ENCODE measurements at places on chromosomes 5 and 9.

GRCh38 chr5:2021484-2022176 lies 138.9 kb upstream of the IRX4 start:
- no peak for DNase-seq

- DNase-seq: peak; percentile 79
Observed at GRCh38 chr5:54743997-54744788, 226.6 kb downstream of the SNX18 start.

- DNase-seq: no peak
Observed at GRCh38 chr5:60851626-60852025, 7.6 kb upstream of the ELOVL7 start.

- DNase-seq: no peak
Observed at GRCh38 chr9:94632737-94633136, 6.6 kb downstream of the FBP1 start.

- DNase-seq: no peak
Observed at GRCh38 chr9:25003686-25004085, 458.0 kb upstream of the IZUMO3 start.

DNA sequence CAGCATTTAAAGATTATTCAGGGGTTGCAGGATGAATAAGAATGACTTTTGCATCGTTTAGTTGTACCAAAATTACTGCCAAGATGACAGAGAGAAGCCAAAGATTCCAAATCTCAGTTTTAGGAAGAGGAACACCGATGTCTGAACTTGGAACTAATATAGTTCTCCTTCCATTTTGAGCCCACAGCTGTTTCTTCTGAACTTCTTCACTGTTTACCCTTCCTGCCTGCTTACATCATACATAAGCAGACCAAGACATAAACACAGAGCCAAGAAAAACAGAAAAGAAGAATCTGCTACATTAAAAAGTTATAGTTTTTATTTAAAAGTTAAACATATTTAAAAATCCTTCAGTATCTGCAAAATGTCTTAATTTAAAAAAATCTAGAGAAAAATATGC lies 146.9 kb upstream of the RAPGEF1 start:
- no peak for DNase-seq

DNA sequence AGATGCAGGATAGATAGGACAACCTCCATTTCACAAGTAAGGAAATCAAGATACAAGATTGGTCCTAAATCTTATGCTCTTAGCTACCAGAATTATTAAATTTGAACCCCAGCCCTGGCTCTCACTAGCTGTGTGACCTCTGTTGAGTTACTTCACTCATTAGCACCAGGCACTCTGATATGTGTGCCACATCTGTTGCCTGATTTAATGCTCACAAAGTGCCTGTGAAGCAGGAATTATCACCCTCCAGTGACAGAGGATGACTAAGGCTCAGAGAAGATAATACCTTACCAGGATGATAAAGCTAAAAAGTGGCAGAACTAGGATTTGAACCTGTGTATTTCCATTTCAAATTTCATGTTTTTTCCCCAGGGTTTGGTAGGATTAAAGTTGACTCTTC lies 110.0 kb downstream of the PLPPR1 start:
- DNase-seq: no peak

DNA sequence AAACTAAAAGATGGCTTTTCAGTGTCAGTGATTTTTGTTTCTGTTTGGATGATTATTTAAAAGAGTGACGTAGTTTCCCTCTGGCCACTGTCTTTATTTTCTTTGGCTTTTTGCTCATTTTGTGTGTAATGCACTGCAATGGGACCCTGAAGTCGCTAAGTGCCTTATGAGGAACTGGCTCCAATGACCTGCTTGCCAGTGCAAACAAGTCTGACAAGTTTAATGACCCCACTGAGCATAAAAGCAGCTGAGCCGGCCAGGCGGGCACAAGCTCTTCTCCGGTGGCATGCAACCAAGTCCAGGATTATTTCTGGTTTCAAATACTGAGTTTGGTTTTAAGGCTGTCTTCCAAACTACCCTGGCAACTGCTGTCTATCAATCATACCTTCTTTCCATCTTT lies 15.6 kb upstream of the GNA14 start:
- DNase-seq: no peak

DNA sequence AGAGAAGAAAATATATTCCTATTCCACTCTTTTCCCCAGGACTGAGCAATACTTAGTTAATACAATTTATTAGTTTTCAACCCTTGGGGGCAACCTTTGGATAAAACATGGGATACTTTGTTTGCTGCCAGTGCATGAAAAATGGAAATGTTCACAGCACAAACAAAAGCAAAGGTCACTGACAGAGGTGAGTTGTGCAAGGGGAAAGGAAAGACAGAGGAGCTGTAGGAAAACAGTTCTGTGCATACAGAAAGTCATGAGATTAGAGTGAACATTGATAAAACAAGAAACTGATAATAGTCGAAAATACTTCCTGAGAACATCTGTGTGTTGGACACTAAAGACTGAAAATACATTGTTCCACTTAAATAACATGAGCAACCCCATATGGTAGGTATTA lies 779.8 kb downstream of the TLE4 start:
- DNase-seq: no peak

DNA sequence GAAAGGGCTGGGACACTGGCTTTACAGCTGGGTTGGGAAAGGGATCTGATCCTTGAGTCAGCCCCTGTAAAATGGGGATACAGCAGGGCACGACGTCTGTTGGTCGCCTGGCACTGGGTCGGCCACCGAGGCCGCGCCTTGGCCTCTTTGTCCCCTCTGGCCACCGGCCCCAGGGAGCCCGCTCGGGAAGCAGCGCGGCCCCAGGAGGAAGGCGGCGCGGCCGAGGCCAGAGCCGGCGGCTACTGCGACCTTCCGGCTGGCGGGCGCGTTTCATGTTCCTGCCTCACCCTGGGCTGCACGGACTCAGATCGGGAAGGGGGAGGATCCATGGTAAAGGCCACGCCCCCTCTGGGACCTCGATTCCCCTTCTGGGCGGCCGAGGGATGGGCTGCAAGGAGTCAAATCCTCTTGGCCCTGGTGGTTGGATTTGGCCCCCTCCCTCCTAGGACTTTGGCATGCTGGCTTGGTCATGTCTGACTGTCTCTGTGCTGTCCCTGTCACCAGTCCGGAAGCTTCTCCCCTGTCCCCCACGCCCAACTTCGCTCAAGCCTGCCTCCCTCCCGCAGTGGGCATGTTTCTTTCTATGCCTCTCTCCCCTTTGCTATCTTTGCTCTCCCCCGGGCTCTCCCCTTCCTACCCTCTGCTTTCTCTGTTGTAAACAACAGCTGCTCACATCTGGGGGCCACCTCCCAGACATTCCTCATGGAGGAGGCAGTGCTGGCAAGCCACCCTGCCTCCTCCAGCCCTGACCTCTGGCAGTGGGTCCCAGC lies 25.8 kb downstream of the FPGS start:
- DNase-seq: no peak

DNA sequence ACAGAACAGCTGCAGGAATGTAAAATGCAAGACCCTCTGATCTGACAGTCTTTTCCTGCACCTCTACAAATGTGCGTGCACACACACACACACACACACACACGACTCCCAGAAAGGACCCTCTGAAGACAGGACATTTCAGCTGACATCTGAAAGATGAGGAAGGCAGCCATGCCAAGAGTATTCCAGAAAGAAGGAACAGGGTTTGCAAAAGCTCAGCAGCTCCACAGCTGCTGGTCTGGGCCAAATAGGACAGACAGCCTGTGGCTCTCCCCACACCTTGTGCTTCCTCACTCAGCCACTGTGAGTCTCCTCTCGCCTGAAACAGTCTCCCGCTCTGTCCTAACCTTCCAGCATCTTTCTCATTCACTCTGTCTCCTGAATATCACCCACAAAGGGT lies 189.0 kb downstream of the PALM2AKAP2 start:
- peak; percentile 47 for DNase-seq

DNA sequence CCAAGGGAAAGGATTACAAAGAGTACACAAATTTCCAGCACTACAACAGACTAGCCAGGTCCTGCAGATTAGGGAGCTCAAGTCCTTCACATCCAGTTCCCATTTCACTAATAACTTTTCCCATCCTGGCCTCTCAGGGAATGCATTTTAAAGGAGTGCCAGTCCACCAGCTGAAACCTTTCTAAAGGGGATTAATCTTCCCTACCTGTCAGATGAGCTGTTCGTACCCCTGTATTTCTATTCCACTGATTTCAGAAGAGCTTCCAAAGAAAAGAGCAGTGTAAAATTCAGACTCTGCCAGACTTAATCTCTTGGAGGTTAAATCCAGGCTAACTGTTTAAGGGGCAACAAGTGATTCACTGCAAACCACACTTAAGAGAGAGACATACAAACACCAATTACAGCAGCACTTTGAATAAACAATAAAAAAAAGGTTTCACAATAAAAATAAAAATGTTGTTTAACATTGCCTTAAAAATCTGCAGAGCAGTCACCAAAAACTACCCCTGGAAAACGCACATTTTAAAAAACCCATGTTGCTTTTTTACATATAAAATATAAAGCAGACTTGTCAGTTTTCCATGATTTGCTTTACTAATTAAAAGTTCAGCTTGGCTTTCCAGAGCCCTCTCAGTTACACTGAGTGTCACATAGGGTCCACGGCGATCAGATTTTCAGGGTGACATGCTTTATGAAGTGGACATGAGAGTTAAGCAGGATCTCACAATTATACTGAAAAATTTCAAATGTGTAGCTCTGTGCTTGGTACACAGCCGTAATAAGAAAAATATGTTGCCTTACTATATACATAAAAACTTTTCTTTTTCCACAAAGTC lies 3.2 kb downstream of the ROR2 start:
- no peak for DNase-seq

DNA sequence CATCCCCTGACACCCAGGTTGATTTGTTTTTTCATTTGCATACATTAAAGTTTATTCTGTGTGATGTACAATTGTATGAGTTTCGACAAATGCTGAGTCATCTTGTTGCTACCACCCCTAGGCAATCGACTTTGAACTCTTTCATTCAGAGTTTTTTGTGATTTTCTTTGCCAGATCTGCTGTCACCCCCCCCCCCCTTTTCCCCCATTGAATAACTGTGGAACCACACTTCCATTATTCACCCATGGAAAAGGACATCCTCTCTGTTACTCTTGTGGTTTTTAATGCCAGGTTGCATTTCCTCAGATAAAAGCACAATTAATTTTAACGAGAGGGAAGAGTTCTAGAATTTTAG lies 13.7 kb upstream of the FAM120AOS start:
- no peak for DNase-seq

- no peak for DNase-seq
Observed at GRCh38 chr5:91865915-91866314, 482.8 kb upstream of the ARRDC3 start.

DNA sequence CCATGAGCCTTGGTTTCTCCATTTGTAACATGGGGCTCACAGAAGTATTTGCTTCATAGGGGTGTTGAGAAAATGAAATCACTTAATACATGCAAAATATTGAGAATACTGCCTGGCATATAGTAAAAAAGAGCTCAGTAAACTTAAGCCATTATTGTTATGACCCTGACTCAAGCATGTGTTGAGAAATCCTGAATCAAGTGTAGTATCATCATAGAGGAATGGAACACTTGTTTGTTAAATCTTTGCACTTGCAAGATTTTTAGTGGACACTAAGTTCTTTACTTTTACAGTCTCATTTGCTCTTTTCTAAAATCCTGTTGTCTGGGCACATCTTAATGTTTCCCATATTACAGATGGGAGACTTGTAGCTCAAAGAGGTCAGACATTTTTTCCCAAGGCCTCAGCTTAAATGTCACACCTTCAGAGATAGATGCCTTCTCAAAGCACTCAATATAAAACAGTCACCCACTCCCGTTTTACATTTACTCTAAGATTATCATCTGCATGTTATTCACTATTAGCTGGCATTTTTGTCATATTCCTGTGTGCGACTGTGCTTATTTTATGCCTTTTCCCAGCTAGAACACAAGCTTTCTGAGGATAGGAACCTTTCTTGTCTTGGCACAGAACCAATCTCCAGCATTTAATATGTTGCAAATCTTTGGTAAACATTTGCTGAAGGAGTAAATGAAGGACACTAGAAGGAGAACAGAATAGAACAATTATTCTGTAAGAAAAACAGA lies 250.0 kb upstream of the TNC start:
- DNase-seq: no peak

GRCh38 chr5:38645508-38645907 lies 89.1 kb upstream of the LIFR start:
- no peak for DNase-seq
